AML-193 (cell line): ENCODE measurements at places on chromosomes 2 and 18.

DNA sequence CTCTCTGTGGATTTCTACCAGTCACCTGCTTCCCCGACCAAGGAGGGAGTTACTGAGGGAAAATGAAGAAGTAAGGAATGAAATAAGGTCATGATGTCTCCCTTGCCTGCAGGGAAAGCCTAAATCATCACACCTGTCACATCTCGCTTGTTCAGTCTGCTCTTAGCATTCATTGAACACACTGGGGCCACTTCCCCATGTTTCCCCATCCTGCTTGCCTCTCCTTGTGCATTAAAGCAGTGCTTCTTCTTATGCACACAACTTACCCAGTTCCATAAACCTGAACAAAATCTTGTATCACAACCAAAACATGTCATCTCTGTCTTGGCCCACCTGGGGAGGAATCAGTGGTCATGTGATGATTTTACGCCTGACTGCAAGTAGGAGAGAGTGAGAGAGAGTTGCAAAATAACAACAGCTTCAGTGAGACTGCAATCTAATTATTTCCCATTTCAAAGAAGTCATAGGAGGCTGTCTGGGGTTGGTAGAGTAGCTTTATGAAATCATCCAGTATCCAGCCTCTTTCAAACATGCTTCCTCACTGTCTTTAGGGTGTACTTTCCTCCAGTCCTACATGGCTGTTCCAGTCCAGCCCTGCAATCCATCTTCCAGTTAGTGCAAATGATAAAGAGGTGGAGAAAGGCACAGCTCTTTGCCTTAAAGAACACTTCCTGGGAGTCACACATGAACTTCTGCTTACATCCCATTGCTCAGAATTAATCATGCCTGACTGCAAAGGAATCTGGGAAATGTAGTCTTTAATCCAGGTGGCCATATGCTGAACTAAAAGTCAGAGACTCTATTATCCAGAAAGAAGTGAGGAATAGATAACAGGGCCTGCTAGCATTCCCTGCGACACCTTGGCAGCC, 220.1 kb downstream of the HAUS1 start:
- DNase-seq = peak; percentile 86

- no peak for DNase-seq
Measured at GRCh38 chr2:18484625-18485024, 75.8 kb downstream of the RDH14 start.

DNA sequence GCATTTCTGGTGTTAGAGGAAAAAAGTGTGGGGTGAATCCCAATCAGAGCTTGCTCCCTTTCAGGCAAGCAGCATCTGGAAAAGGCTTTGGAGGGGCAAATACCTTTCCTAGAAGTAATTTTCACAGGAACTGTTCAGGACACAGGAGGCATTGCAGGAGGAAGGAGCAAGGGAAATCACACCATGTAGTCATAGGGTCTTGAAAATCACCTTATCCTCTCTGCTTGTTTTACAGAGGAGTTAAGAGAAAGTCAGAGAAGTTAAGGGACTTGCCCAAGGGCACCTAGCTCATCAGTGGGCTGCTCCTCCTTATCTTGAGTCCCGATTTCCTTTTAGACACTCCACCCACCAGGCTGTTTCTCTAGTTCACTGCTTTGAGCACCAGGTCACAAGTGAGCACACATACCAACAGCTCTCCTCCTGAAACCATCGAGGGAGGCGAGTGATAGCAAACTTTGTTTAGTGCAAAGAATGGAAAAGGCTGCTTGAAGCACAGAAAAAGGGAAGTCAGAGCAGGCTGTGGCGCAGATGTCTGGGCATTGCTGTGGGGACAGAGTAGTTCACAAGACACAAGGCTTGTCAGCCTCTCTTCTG, 89.2 kb upstream of the CXCR4 start:
- DNase-seq = peak; percentile 89

DNA sequence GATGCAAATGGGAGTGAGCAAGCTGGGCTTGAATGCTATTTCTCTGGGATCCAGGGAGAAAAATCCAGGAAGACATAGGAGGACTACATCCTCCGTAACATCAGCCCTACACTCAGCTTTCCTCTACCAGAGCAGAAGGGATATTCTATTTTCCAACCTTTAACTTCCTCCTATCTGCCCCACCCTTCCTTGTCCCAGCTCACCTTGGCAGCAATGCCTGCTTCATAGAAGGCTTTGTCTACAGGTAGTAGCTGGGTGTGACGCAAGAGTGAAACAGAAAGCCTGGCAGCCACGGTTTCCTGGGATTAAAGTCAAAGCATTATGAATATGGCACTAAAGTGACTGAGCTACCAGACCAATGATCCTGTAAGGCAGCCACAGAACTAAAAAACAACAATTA, 3.9 kb downstream of the KRTCAP3 start:
- DNase-seq = no peak

GRCh38 chr2:55252832-55253231, 16.2 kb downstream of the MTIF2 start:
- DNase-seq = no peak

DNA sequence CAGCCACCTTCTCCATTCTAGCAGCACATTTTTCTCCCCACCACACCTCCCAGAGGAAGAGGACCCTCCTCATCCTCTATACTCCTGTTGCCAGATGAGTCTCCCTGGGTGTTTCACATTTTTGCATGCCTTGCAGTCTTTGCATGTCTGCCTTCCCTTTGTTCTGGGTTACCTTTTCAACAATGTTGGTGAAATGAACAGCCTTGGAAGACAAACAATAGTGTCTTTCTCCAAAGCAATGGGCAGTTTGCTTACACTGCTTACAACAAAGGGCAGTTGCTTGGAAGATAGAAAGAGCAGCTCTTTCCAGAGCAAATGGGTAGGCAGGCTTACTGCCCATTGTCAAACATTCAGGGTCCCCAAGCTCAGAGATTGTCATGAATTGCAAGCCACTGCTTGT, 14.5 kb upstream of the SEH1L start:
- DNase-seq = no peak

DNA sequence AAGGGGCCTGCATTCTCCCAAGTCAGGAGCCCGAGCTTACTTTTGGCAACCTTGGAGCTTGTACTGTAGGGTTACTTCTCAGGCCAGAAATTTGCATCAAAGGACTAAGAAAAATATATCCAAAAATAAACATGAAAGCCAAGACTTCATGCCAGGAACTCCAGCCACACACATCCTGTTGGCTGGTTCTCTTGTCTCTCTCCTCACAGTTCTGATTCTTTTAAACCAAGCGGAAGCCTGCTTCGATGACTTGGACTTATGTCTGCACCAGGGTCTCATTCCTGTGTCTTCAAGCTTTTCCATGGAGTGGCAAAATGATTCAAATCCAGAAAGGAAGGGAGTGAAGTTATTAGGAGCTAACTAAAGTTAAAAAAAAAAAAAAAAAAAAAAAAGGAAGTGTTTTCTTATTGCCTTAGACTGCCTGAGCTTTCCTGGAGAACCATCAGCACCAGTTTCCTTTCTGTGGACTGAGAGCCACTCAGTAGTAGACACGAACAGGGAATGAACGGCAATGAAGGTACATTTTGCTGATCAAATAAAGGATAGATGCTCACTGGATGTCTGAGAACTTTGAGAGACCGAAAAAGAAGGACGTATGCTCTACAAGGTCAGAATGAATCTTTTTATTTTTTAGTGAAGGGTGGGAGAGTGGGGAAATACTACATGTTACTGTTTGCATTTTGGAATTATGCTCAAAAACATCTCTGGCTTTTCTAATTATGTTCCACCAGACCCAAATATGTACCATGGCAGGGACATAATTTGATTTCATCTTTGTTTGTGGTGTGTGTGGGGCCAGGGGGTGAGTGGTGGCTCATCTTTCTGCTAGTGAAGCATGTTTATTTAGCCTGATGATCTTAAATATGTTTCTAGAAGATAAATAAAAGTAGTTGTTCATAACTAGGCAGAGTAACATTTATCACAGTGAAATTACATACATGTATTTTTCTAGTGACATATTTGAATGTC, 86.0 kb downstream of the RAPGEF4 start:
- no peak for DNase-seq

GRCh38 chr2:7119132-7119835, 202.1 kb downstream of the RNF144A start:
- DNase-seq = no peak

DNA sequence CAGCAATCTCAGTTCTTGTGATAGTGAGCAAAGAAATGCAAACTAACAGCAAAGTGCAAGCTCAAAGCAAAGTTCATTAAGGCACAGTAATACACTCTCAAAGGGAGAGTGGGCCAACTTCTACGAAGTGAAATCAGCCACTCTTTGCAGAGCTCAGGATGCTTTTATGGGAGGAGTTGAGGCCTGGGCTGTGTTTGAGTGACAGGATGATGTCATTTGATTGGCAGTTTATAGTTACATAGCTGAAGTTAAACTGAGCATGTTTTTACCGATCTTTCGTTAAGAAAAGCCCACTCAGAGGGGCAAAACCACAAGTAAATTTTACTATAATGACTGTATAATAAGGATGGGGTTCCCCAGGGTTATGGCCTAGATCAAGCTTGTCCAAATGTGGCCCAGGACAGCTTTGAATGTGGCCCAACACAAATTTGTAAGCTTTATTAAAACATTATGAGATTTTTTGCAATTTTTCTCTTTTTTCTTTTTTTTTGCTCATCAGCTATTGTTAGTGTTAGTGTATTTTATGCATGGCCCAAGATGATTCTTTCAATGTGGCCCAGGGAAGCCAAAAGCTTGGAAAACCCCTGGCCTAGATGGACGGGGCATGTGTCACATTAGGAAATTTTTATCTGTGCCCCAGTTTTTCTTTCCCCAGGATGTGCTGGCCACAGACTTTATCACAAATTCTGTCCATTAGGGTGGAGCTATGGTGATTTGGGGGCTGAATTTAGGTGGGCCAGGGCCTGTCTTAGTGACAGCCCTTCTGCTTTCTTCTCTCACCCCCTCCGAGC, 8.3 kb upstream of the DNAH7 start:
- no peak for DNase-seq
